ENCODE measurements at places on chromosomes 2 and 18.

GRCh38 chr2:61178603-61179545 lies 16.9 kb downstream of the C2orf74 start:
- DNase-seq = no peak

GRCh38 chr2:11872948-11873269 lies 126.5 kb downstream of the LPIN1 start:
- no peak for DNase-seq

GRCh38 chr18:65768120-65768778 lies 17.4 kb downstream of the CDH7 start:
- DNase-seq = no peak

DNA sequence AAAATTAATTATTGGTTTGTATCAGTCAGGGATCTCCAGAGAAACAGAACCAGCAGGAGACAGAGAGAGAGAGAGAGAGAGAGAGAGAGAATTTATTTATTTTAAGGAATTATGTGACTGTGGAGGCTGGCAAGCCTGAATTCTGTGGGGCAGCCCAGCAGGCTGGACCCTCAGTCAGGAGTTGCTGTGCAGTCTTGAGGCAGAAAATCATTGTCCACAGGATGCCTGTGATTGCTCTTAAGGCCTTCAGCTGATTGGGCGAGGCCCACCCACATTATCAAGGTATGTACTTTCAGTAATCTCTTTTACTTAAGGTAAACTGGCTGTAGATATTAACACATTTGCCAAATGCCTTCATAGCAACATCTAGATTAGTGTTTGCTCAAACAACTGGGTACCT lies 155.3 kb downstream of the SEPTIN10 start:
- no peak for DNase-seq

GRCh38 chr2:27852691-27853090 lies 37.5 kb downstream of the RBKS start:
- no peak for DNase-seq

DNA sequence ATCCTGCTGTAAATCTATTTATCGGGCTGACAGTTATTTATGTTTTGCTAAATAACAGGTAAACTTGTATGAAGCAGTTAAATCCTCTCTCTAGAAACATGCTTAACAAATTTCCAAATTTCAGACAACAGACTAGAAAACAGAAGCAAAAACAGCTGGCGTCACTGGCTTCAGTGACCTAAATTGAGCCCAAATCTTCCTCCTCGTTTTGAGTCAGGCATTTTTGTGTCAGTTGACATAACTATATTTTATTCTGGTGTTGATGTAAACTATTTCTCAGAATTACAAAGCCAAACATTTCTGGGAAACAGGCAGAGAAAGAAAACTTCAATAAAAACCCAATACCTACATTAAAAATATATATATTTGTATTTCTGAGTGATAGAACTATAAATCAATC lies 21.7 kb downstream of the RBMS1 start:
- DNase-seq = no peak

GRCh38 chr2:1884933-1885580 lies 140.7 kb upstream of the PXDN start:
- DNase-seq = no peak

DNA sequence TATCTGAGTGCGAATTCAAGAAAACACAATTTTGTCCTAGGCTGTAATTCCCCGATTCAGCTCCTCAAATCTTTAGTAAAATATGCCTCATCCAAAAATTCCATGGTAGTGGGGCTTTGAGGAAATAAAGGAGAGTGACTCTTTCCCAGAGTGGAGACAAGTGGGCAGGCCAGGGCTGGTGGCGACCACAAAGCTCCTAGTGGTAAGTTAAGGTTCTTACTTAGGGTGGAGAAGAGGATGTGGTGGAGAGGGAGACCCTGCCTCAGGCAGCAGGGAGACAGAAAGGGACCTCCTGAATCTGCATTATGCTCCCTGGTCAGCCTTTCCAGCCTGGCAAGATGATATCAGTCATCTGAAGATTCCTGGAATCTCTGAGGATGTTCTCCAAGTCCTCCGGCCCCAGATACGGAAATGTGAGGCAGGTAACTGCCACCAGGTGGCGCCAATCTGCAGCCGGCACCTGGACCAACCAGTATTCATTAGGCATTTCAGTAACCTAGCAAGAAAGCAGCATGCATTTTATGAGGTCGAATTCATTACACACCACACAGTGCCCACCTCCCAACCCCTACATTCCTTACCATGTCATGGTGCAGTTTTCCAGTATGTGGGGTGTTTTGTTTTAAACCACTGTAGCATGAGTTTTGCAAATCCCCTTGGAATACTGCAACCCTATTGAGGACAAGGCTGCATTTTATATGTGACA lies 106.4 kb downstream of the POLE4 start:
- peak; percentile 9 for DNase-seq

DNA sequence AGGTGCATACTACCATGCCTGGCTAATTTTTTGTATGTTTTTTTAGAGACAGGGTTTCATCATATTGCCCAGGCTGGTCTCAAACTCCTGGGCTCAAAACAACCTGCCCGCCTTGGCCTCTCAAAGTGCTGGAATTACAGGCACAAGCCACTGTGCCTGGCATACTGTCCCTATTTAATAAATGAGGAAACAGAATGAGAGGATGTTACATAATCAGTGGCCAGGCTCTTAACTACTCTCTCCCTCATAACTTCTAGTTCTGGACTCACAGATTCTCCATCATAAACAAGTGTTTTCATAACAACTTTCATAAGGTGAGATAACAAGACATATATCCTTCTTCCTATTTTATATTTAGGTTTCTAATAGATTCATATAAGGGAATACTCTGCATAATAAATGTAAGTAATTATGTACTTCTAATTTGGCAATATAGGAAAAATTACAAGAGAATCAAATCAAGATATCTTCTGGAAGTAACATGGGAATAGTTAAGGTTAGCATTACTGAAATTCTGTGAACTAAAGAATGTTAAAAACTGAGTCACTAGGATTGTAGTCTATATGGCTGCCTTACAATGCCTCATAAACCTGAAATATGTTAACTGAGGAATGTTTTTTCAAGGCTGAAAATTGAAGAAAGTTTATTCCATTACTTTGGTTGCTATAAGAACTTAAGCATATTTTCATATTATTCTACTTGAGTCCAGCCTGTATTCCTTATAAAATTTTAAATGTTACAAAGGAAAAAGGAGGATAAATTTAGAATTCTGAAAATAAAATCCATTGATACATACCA lies 71.3 kb downstream of the SLC25A12 start:
- no peak for DNase-seq

GRCh38 chr2:232887171-232887850 lies 17.2 kb downstream of the SNORC start:
- DNase-seq = no peak

GRCh38 chr2:225083276-225083675 lies 41.0 kb upstream of the DOCK10 start:
- no peak for DNase-seq

GRCh38 chr18:61929881-61930640 lies 37.3 kb upstream of the RNF152 start:
- no peak for DNase-seq

DNA sequence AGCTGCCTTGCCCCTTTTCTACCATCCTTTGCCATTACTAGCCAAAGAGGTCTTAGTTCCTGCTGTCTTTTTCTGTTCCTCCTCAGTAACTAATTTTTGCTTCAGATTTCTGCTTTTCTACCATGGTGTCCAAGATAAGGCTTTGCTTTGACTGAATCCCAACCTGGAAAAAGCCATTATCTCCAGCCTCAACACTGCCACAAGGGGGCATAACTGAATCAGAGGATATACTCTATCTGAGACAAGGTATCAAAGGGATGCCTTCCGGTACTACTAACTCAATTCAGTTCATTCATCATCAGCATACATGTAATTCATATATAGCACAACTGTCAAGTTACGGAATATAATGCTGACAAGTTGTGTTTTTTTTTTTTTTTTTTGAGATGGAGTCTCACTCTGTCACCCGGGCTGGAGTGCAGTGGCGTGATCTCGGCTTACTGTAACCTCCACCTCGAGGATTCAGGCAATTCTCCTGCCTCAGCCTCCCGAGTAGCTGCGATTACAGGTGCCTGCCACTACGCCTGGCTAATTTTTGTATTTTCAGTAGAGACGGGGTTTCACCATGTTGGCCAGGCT lies 11.4 kb downstream of the OSGEPL1 start:
- DNase-seq = no peak

DNA sequence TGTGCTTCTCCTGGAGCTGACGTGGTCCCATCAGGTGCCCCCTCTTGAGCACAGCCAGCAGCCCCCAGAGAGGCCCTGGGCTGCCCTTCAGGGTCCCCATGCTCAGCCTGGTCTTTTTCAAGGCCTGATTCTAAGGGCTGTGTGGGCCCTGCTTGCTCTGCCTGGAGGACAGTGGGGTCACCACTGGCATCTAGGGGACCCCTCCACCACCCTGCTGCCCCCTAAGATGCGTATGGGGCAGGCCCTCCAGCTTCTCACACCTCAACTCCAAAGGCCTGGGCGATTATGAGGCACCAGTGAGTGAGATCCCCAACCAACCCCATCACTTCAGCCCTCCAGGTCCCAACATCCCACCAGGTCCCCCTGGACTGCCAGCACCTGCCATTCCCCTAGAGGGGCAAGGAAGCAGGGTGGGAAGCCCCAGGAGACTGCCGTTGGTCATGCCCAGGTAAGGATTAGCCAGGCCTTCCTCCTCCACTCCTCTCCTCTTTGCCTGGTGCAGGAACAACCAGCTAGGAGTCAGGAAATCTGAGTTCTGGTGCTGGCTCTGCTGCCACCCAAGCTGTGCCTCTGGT lies 114.4 kb downstream of the SMAD7 start:
- no peak for DNase-seq

DNA sequence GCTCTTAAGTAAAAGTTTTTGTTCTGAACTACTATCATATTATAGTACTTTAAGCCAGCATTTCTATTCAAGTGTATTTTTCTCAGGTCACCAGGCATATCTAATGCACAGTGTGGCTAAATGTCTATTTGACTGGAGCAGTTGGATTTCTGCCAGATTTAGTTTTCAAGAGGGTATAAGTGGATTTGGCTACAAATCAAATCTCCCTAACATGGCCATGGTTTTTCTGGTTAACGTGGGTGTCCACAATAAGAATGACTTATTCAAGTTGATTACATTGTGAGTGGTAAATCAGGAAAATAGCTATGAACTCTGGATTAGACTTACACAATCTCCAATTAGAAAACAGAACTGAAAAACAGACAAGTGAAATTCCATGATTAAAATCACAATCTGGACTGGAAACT lies 5.7 kb upstream of the CHN1 start:
- DNase-seq = no peak

GRCh38 chr18:9578306-9578705 lies 36.1 kb downstream of the PPP4R1 start:
- DNase-seq = no peak

GRCh38 chr18:10937743-10938640 lies 211.4 kb downstream of the PIEZO2 start:
- no peak for DNase-seq

GRCh38 chr2:204353823-204354222 lies 191.5 kb upstream of the PARD3B start:
- DNase-seq = no peak

- no peak for DNase-seq
These were observed 198.5 kb downstream of the LOXHD1 start for GRCh38 chr18:46458472-46458871.

- DNase-seq = no peak
These were observed 29.0 kb downstream of the PHLPP1 start for GRCh38 chr18:62744076-62744968.

DNA sequence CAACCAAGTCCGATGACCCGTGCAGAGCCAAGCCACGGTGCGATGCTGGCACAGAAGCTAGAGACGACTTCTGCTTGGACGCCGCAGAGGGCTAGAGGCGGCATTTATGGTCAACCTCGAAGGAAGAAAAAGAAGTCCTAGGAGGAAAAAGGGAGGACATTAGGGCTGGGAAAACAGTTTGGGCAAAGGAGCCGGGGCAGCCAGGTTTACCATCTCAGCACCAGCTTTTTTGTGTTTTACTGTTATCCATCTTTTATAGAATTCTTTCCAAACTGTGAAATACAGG lies 643 bp upstream of the DTNB start:
- no peak for DNase-seq

GRCh38 chr2:151826737-151827157 lies 1.5 kb downstream of the ARL5A start:
- DNase-seq = no peak

GRCh38 chr2:27164960-27165763 lies 16.4 kb downstream of the TCF23 start:
- no peak for DNase-seq

- DNase-seq = no peak
These were observed 4.3 kb downstream of the SEPTIN10 start for GRCh38 chr2:109609352-109610024.

DNA sequence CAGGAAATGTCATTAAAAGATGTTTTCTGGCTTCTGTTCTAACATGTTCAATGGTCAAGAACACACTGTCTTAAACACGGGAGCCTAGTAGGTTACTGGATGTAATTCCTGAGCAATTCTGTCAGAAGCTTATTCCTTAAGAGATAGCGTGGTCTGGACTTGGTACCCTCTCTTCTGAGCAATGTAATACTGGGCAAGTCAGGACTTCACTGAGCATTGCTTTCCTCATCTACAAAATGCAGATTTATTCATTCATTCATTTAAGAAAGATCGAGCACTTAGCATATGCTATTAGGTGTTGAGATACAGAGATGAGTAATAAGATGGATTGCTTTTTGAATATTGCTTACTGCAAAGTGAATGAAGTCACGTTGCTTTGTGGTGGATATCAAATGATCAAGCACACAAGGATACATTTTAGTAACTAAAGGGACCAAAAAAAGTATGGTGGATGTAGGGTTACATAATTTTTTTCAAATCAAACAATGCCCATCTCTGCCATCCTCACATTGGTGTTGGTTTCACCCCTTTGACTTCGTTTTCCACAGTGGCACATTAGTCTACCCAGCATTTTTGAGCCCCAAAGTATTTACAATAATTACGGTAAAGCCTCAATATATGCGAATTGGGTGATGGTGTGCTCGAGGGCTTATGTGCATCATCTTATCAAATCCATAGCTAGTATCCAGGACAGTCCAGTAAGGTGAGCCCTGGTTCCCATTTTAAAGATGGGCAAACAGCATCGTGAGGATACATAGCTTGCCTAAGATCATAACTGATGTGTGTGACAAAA lies 65.3 kb downstream of the ZC3H6 start:
- DNase-seq = no peak

GRCh38 chr18:23302851-23303527 lies 150.1 kb upstream of the RIOK3 start:
- DNase-seq = no peak

GRCh38 chr18:47150824-47151366 lies 595 bp upstream of the HDHD2 start:
- no peak for DNase-seq

GRCh38 chr2:213202011-213202410 lies 50.6 kb upstream of the IKZF2 start:
- no peak for DNase-seq

GRCh38 chr2:20649576-20649975 lies 1.3 kb downstream of the HS1BP3 start:
- DNase-seq = no peak
